ENCODE measurements at places on chromosomes 1 and 21. TPM values are rescaled to one million over a fixed set of nuclear protein-coding genes. Genes with fewer than 3 reads are reported as not detected.

DNA sequence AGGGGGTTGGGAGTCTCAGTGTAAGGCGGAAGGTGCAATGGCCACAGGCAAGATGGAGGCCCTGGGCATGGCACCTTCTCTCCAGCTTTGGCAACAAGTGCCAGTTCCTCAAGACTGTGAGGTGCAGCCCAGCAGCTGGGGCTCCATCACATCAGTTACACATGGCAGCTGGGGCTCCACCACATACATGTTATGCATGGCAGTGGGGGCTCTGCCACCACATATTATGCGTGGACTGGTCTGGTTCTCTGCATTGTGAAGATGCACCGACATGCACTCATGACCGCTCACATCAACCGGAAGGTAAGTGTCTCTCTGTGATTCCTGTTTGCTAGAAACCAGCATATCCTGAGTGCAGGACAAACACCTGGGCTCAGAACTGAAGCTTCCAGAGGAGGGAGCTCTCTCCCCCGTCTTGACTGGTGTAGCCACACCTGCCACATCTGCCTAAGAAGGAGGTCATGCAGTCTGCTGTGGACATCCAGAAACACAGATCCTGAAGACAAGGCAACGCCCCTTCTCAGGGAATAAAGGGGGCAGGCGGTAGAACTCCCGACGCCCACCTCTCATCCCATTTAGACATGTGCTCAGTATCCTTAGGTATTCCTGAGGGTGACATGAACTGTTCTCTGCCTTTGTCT, 104.1 kb upstream of the TMPRSS2 start:
- DNase-seq: peak; percentile 49

The NCMAP gene
- 9.9 TPM for total RNA-seq

- DNase-seq: no peak
These were observed 24.6 kb upstream of the KIF1B start for GRCh38 chr1:10185759-10186158.

DNA sequence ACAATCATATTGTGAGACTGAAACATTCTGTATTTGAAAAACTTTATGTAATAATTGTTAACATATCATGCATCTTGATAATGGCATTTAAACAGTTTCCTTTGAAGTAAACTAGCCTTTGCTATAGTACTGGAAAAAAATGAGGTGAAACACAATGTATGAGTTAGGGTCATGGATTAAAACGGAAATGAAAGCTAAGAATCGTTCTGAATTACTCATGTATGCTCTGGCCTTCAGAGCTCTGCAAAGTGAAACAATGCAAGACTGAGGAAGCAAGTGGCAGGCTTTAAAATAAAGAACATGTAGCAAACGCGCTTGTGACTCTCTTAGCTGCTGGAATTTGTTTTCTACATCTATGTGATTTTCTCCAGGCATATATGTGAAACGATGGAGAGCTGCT, 317.1 kb downstream of the DPYD start:
- no peak for DNase-seq

The TLR5 gene
- 8.2 TPM for total RNA-seq

The ERICH3 gene
- not detected for total RNA-seq

GRCh38 chr21:41065539-41065938, 102.4 kb upstream of the BACE2 start:
- no peak for DNase-seq

- no peak for DNase-seq
These were observed 68.5 kb downstream of the GPATCH2 start for GRCh38 chr1:217562229-217562878.

DNA sequence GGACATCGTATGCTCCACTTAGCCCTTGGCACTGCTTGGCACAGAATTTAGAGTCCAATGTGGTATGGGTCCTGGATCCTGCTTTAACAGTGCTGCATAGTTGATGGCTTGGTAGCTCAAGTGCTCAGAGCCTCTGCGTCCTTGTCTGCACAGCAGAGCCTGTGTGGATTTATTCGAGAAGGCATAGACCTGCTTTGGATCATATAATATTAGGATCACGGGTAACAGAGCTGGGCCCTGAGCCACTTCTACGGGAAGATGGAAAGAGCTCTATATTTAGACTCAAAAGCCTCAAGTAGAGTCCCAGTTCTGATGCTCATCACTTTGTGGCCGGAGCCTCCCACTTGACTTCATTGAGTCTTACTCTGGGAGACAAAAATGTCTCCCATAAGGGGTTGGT, 164.4 kb upstream of the EDN2 start:
- DNase-seq: no peak

DNA sequence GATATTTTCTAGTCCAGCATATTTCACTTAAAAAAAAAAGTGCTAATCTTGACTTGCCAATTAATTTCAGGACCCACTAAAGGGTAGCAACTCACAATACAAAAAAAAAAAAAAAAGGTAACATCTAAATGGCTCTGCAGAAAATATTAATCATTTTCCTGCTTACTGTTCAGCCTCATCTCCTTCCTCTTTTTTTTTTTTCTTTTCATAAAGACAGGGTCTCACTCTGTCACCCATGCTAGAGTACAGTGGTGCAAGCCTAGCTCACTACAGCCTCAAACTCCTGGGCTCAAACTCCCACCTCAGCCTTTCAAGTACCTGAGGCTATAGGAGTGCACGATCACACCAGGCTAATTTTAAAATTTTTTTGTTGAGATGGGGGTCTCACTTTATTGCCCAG, 30.4 kb downstream of the TTC13 start:
- DNase-seq: no peak

GRCh38 chr1:95620076-95620475, 386.1 kb downstream of the RWDD3 start:
- DNase-seq: no peak

Measured in body of pancreas (tissue), 4 donors.